Stimulated activated CD8-positive, alpha-beta memory T cell treated with anti-CD3 and anti-CD28 coated beads, Interleukin-15, amount 100 ng/mL, for 24 hours (primary cell): ENCODE measurements at places on chromosomes 12 and 14.

DNA sequence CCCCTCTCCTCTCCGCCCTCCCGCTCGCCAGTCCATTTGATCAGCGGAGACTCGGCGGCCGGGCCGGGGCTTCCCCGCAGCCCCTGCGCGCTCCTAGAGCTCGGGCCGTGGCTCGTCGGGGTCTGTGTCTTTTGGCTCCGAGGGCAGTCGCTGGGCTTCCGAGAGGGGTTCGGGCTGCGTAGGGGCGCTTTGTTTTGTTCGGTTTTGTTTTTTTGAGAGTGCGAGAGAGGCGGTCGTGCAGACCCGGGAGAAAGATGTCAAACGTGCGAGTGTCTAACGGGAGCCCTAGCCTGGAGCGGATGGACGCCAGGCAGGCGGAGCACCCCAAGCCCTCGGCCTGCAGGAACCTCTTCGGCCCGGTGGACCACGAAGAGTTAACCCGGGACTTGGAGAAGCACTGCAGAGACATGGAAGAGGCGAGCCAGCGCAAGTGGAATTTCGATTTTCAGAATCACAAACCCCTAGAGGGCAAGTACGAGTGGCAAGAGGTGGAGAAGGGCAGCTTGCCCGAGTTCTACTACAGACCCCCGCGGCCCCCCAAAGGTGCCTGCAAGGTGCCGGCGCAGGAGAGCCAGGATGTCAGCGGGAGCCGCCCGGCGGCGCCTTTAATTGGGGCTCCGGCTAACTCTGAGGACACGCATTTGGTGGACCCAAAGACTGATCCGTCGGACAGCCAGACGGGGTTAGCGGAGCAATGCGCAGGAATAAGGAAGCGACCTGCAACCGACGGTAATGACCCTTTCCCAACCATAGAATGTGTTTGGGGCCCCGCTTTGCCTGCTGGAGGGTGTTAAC, 615 bp downstream of the CDKN1B start:
- no peak for DNase-seq

- no peak for DNase-seq
Measured at GRCh38 chr14:102957222-102957621, 34.8 kb downstream of the AMN start.

DNA sequence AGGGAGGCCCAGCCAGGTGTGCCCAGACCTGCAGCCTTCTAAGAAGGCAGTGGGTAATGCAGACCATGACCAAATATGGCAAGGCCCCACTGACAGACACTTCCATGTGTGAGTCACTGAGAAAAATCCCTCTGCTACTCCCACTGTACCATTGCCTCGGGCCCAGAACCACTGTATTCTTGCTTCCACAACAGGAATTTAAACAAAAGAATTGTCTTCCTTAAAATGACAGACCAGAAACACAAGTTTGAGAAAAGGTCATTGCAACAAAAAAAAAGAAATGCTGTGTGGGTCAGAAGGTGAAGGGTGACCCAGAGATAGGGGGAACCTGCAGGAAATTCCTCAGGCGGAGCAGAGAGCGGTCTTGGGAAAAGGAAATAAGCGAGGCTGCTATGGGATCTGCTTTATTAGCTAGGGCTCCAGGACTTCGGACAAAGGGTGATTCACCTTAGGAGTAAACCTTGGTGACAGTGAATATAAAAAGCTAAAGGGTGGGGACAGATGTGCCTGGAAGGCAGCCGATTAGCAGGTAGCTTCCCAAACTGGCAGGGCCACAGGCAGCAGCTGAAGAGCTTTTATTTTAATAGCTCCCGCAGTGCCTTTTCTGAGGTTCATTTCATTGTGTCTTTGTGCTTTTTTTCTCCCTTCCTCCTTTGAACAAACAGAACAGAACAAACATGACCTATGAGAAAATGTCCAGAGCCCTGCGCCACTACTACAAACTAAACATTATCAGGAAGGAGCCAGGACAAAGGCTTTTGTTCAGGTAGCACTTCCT, 185.3 kb upstream of the BCL2L14 start:
- DNase-seq = no peak

DNA sequence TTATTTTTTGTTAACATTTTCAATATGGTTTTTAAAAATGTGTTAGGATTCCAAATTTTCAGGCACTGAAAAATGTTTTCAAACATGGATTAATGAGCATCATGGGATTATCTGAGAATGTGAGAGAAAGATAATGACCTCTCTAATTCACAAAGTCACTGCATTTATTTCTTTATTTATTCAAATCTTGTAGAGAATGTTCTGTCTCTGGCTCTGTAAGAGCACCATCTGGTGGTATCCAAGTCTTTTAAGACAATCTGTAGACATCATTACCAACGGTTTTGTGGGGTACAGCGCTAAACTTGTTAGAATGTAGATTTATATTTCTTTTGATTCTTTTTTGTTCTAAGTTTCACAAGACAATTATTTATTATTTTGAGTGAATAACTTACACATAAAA, 956.0 kb upstream of the NOVA1 start:
- no peak for DNase-seq

GRCh38 chr14:84456946-84457345, 1073.0 kb upstream of the FLRT2 start:
- no peak for DNase-seq

DNA sequence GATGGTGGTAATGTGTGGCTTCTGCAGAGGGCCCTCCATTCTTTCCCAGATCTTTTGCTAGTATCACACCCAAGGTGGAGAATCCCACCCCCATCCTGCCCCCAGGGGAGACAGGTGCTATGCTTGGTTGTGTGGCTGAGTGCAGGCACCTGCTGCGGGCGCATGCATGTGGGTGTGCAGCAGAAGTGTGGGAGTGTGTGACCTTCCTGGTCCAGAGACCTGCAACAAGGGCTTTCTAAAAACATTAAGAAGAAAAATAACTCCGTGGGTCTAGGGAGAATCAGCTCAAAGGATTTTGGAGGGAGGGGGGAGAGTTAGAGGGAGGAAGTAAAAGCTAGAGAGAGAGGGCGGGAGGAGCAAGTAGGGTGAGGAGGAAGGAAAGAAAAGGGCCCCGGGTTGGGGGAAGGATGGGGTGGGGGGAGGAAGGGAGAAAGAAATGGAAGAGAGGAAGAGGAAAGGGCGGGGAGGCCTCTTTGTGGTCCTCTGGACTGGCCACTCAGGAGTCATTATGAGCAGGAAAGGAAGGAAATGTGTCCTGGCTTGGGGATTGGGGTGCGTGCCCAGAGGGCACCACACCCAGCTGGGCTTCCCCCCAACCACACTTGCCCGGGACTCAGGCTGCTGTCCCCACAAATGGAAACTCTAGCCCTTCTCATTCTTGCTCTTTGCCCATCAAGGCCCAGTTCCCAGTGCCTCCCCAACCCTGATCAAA, 3.1 kb upstream of the FIGNL2 start:
- no peak for DNase-seq

DNA sequence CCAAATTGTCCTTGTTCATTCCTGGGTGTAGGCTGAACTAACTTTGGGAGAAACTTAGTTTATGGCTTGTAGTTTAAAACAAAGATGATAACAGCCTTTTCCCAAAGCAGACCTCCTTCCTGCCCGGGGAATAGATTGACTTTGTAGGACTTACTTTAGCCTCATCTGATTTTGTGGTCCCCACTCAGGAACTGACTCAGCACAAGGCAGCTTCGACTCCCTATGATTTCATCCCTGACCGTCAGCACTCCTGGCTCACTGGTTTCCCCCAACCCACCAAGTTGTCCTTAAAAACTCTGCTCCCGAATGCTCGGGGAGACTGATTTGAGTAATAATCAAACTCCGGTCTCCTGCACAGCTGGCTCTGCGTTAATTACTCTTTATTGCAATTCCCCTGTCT, 40.1 kb upstream of the DDHD1 start:
- no peak for DNase-seq
